ENCODE measurements at places on chromosomes 13 and 19.

- no peak for DNase-seq
These were observed 3.8 kb upstream of the ATP8B3 start for GRCh38 chr19:1815605-1816529.

- DNase-seq: no peak
These were observed 29.2 kb downstream of the TMTC4 start for GRCh38 chr13:100645382-100645781.

- no peak for DNase-seq
These were observed 221.1 kb downstream of the ITGBL1 start for GRCh38 chr13:101673360-101674105.

DNA sequence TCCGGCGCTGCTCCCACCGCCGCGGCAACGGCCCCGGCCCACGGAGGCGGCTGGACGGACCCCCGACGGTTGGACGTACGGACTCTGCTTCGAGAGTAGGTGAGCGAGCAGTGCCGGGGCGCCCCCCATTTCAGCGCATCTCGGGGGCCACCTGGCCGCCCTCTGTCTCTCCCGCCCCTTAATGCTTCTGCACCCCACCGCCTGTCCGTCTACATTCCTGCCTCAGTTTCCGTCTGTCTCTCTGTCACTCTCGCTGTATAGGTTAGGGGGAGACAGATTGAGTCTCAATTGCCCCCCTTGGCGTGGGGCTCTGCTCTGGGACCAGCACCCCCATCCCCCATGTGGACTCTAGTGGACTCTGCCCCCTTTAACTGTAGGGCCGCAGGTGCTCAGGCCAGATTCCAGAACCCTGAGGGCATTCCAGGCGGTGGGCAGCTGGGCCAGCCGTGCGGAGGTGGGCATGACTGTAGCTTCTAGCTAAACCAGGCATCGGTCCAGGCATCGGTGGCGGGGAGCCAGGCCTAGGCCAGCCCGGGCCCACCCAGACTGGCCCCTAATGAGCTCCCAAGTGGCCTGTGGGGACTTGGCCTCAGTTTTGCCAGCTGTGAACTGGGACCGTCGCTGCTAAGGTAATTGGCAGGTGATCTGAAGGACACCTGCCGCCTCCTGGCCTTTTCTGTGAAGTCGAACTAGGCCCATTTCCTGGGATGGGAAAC is 373 bp downstream of the TNFAIP8L1 start:
- DNase-seq: no peak

GRCh38 chr13:44470638-44471562 is 97.3 kb downstream of the SERP2 start:
- no peak for DNase-seq

DNA sequence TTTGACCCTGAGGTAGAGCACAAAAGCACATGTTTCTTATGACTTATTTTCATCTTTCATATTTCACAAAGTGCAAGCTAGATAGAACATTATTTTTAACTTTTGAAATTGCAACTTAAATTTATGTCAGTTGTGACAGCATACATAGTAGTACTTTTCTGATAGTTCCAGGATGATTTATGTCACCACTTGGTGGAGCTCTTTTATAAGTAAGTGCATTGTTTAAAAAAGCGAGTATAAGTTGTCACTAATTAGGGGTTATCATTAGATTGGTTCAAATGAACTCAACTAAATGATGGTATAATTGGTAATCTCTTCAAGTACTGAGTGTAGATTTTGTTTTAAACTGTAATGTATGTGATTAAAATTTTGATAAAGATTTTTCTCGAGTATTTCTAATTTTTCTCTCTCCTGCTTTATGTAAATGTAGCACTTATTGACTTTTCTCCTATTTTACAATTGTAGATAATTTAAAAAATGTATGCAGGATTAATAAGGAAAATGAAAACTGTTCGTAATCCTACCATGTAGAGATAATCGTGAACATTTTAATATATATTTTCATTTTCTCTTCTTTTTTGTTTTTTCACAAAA is 31.1 kb downstream of the RB1 start:
- DNase-seq: no peak

GRCh38 chr19:328025-328505 is 16.5 kb downstream of the MIER2 start:
- DNase-seq: no peak

DNA sequence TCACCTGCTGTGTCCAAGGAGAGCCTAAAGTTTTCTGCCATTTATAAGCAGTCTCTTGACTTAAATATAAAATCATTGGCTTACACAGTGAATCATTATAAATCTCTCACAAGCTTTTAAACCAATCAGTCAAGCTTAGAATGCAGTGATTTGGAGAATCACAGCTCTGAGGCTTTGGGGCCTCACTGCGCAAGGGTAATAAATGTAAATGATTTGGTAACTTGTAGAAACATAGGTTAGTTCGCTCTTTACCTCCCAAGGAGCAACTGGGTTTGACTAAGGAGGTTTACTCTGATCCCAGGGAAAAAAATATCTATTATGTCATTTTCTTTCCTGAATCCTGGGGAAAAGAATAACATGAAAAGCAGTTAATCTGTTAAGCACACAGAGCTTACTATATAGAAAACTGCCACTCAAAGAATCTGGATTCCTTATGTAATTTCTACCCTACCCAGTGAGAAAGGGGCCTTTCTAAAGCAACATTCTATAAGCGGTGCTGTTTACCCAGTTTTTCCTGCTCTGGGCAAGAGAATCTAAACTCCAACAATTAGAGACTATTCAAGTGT is 128.2 kb downstream of the MZT1 start:
- DNase-seq: no peak

DNA sequence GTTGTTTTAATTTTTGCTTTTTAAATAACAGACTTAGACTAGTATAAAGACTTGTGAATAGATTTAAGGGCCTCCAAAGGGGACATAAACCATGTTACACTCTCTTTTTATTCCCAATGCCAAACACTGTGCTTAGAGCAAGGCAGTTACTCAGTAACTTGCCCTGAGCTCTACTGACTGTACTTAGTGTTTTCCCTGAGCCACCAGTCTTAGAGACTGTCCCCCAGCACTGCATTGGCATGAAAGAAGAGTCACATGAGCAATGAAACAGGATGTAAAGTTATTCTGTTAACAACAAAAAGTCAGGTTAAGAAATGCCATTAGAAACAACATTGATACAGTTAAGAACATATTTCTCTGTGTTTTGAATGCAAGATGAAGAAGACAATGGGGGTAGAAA is 187.9 kb downstream of the TBC1D4 start:
- no peak for DNase-seq

DNA sequence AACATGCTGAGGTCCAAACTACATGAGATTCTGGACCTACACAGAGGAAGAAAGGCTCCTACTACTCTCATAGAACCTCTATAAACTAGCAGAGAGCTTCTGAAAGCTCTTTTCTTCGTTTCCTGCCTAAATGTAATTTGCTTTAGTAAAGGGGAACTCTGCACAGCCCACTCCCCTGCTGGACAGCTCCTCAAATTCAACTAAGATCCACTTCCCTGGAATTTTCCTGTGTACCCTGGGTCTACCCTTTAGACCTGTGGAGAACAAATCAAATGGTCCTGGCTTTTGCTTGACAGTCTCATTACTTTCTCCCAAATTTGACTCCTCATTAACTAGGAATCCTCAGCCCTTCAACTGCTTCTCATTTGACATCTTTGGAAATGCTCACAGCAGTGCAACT is 3.5 kb upstream of the DCLK1 start:
- DNase-seq: no peak

GRCh38 chr13:105219651-105220050 is 1315.8 kb downstream of the EFNB2 start:
- DNase-seq: no peak

DNA sequence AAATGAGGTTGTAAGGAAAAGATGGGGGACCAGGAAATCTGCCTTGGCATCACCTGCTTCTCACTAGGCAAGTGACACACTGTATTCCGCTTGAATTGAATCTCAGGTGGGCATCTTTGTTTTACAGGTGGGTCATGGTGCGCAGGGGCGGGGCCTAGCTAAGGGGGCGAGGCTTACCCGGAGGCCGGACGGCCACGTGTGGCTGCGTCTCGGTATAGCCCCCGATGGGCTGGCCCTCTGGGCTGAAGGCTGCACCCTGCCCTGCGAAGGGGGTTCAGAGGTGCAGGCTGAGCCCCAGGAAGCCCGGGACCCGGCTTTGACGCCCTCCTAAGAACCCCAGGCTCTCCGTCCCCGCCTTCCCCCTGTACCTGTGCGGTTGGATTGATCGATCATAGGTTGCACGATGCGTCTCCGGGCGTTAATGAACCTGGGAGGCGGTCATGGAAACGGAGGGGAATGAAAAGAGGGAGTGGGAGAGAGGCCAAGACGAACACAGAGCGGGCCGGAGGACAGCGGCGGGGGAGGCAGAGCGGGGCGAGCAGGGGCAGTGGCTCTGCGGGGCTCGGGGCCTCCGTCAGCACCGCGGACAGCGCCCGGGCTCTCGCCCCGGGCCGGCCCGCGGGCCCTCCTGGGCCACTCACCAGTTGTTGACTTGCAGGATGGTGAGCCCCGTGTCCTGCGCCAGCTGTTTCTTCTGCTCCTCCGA is 12.5 kb downstream of the MEIS3 start:
- no peak for DNase-seq

DNA sequence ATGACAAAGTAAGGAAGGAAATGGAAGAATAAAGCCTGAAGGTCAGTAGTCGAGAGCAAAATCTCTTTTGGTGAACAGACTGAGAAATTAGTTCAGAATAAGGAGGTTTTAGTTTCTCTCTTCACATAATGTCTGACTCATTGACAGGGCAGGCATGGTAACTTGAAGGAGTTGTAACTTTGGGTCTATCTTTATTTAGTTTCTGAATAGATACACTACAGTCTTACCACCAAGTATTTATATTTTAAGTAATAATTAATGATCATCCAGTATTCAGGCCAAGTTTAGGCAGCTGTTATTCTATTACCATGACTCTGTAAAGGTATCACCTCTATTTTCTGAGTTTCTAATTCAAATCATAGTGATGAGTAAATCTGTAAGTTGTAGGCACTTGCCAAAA is 219.9 kb downstream of the SPRY2 start:
- DNase-seq: no peak

DNA sequence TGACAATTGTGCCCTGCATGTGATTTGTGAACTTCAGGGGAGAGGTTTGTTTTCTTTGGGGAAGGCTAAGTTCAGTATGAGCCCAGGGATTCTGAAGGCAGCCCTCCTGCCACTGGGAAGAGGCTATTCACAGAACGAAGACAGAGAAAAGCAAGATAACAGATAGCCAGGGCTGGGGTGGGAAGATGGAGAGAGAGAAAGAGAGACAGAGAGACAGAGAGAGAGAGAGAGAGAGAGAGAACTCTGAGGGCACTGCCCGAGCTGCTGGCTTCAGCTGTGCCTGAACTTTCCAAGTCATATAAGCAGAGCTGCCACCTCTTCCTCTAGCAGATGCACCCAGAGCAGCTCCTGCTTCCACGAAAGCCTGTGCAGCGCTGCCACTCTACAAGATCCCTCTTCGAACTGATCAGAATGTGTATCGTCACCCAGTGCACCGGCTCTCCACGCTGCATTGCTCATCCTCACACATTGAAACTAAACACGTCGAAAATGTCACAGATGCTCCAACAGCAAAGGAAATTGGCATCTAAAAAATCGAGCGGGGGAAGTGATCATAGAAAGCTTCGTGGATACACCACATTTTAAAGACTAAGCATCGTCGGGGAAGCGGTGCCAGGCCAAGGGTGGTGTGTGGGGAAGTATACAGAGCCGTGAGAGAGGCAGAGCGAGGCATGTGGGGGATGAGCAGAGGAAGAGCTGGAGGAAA is 81.8 kb upstream of the SIAH3 start:
- no peak for DNase-seq

- DNase-seq: no peak
These were observed 1108.8 kb upstream of the PCDH20 start for GRCh38 chr13:62524498-62524897.

GRCh38 chr13:22074403-22074802 is 403.5 kb downstream of the FGF9 start:
- DNase-seq: no peak

DNA sequence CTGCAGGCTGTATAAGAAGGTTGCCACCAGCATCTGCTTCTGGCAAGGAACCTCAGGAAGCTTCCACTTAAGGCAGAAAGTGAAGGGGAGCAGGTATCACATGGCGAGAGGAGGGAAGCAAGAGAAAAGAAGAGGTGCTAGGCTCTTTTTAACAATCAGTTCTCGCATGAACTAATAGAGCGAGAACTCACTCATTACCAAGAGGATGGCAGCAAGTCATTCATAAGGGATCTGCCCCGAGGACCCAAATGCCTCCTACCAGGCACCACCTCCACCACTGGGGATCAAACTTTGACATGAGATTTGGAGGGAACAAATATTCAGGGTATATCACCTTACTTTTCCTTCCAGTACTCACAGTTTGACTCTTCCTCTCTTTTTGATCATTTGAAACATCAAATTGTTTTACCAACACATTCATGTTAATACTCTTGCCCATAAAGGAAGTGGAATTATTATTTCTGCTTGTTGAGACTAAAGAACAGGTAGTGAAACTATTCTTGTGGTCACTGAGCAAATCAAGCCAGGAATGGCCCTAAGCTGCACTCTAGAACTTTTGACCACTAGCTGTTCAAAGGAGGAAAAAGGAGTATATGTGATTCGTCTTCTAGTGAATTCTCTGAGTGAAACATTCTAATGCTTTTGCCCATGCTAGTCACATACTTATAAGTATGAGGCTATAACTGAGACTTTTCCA is 45.0 kb downstream of the LACC1 start:
- no peak for DNase-seq

DNA sequence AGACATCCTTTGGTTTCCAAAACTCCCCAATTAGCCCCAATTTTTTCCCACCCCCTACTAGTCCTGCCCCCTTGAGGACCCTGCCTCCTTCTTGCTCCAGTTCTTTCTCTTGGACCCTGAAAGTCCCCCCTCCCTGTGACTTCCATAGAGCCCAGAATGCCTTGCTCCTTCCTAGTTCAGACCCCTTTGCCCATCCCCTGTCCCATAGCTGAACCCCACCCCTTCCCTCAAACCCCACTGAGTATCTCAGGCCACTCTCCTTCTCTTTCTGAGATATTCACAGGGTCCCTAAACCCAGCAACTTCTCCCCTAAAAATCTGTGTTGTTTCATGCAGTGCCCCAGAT is 1.1 kb upstream of the LRFN1 start:
- DNase-seq: no peak

DNA sequence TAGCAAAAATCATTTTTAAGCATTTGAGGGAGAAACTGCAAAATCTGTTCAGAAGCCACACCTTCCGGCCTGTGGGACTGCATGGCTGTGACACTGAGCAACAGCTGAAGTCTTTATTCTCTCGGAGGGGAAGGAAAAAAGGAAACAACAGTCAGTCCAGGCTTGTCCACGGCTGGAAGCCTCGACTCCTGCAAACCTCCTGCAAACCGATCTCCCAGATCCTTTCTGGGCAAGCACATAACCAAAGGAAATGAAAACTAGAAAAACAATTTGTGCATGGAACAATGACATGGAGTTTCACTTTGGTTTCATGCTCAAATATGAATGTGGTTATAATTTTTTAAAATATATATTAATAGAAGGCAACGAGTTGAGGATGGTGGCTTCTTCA is 1.0 kb downstream of the COL4A1 start:
- no peak for DNase-seq

- DNase-seq: no peak
These were observed 62.8 kb upstream of the SACS start for GRCh38 chr13:23496255-23496654.
